Fibroblast of mammary gland (primary cell): ENCODE measurements at places on chromosomes 5 and 9.

GRCh38 chr9:8633784-8634183 is 834.2 kb upstream of the DMAC1 start:
- no peak for DNase-seq

DNA sequence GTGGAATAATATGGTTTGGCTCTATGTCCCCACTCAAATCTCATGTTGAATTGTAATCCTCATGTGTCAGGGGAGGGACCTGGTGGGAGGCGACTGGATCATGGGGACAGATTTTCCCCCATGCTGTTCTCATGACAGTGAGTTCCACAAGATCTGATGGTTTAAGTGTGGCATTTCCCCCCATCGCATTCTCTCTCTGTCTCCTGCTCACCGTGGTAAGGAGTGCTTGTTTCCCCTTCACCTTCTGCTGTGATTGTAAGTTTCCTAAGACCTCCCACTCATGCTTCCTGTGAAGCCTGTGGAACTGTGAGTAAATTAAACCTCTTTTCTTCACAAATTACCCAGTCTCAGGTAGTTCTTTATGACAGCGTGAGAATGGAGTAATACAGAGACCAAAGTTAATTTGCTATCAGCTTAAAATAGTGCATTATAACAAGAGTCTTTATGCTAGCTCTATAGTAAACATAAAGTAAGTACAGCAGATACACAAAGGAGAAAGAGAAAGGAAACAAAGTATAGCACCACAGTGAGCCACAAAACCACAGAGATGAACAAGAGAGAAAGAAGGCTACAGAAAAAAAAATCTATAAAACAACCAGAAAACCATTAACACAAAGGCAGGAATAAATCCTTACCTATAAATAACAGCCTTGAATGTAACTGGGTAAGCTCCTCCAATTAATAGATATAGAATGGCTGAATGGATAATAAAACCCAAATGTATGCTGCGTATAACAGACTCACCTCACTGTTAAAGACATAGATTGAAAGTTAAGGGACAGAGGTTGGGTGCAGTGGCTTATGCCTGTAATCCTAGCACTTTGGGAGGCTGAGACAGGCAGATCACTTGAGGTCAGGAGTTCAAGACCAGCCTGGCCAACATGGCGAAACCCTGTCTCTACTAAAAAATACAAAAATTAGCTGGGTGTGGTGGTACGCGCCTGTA is 39.7 kb downstream of the RAPGEF6 start:
- DNase-seq: no peak

- peak; percentile 49 for DNase-seq
Measured at GRCh38 chr5:140926443-140927227, 536 bp downstream of the PCDHAC1 start.

GRCh38 chr5:110823571-110823970 is 84.8 kb downstream of the SLC25A46 start:
- DNase-seq: no peak

GRCh38 chr5:35360671-35361070 is 130.4 kb upstream of the PRLR start:
- DNase-seq: no peak

GRCh38 chr5:173327948-173328843 is at the start of gene STC2:
Gene STC2, minus strand, starts transcription at chr5:173328414. Its CDS starts 221 bp downstream, at chr5:173328193.
- peak; percentile 47 for DNase-seq

DNA sequence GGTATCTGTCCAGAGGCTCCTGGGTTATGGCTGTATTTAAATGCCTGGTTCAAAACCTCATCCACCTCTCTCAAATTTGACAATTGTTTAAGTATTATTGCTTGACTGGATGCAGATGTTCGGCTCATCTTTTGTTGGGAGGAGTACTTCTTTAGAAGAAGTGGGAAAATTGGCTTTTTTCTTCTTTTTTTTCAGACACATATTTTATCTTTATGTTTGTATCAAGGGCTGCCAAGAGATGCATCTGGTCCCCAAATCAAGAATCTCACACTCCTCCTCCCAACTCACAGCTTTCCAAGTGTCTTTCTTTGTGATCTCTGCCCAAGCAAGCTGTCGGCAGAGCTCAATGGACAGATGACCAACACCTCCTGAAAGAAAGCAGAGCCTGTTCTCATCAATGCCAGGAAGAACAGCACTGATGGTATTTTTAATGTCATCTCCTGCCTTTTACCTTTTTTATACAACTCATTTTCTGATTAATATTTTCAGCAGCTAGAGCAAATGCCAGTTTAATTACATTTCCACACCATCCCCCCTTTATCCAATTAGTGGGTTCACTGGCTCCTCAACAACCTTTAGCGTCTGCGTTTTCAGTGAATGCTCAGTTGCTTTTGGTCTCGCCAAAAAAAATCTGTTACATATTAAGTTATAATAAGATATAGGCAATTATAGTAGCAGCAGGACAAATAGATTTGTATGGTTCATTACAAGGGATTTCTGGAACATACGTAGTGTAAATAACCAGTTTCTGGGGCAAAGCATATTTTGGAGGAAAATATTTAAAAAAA is 110.3 kb upstream of the SLIT3 start:
- no peak for DNase-seq

DNA sequence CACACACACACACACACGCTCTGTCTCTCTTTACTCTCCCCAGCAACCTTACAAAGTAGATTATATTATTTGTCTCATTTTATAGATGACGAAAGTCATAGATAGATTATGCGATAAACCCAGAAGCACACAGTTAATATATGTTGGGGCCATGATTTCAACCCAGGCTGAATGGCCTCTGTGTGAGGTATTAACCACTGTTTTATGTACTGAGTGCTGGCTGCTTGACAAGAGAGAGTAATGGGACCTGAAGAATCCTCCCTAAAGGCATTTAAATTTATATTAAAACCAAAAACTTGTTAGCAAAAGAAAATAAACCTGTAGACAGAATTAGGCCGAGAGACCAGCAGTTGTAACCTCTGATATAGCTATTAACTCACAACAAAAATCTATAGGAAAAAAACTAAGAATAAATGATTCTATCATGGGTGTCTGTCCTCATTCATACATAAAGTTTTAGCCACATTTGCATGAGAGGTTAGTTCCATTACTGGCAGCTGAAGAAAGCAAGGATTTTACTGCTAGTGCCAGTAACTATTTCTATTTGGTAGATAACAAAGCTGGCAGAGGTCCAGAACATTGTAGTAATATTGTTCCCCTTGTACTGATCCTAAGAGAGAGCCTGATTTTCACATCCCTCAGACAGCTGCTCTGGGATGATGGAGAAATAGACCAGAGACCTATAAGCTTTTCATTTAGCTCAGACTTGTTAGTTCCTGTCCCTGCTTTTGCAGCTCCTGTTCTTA is 250.9 kb downstream of the ADGRV1 start:
- no peak for DNase-seq

- peak; percentile 60 for DNase-seq
Measured at GRCh38 chr5:157596487-157596886, 20.9 kb upstream of the ADAM19 start.

- DNase-seq: no peak
Measured at GRCh38 chr5:173762930-173763329, 125.2 kb upstream of the CPEB4 start.

GRCh38 chr5:51172903-51173626 is 210.2 kb upstream of the ISL1 start:
- DNase-seq: no peak

GRCh38 chr9:129916707-129917106 is 81.4 kb downstream of the USP20 start:
- DNase-seq: no peak

- peak; percentile 89 for DNase-seq
Measured at GRCh38 chr5:95591490-95591901, 28.4 kb upstream of the GPR150 start.

DNA sequence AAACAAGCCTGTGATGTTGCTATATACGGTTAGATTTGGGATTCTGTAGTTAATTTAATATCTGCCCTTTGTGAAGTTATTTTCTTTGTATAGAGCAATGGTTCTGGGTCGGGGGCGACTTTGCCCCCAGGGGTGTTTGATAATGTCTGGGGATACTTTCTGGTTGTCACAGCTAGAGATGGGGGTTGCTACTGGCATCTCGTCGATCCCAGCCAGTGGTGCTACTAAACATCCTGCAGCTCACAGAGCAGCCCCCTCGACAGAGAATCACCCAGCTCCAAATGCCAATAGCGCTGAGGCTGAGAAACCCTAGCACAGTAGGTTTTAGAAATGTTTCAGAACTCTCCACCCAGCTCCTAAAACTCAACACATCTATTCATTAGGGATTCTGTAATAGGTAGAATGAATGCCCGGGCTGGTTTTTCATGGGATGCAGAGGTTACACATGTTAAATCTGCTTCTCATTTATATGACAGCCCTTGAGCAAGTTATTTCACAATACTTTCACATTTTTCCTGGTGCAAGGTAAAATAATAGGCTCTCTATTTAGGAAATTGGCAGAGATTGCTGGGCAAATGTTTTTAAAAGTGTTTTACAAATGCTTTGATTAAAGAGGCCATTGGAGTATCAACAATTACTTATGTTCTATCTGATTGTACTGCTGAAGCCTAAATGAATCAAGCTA is 75.2 kb upstream of the CTSL start:
- no peak for DNase-seq

- DNase-seq: no peak
Measured at GRCh38 chr9:86749161-86749893, 198.0 kb downstream of the GAS1 start.

DNA sequence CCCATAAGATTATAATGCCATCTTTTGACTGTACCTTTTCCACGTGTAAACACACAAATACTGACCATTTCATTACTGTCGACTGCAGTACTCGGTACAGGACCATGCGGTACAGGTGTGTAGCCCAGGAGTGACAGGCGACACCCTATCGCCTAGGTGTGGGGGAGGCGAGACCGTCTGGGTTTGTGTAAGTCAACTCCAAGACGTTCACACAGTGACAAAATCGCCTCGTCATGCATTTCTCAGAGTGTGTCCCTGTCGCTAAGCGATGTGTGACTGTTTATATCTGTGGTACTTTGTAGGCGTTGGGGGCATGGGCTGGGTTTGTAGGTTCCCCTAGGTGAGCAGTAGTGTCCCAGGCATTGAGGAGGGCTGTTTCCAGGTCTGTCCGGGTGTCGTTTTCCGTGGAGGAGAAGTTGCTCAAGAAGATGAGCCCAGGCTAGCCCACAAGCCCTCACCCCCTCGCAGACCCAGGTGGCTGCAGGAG is 20.3 kb downstream of the NEK6 start:
- DNase-seq: no peak

DNA sequence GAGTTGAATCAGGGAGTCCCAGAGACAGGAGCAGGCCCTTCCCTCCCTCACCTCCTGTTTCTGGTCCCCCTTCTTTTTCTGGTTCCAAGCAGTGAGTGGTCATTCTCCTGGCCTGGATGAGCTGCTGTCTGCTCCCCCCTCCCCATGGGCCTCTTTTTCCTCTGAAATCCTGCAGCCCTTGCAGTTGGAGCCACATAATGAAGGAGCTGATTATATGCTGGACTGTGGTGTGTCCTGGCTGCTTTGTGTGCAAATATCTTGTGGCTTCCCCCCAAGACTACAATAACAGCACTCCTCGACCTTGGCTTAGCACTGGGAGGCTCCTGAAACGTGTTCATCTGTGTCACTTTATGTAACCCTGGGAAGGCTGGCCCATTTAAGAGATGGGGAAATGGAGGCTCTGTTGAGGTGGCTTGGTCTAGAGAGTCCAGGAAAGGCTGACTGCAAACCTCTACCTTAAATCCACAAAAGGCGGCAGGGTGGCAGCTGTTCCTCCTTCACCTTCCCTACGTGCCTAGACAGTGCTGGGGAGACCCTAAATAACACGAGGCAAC is 69.2 kb downstream of the SH3PXD2B start:
- no peak for DNase-seq

DNA sequence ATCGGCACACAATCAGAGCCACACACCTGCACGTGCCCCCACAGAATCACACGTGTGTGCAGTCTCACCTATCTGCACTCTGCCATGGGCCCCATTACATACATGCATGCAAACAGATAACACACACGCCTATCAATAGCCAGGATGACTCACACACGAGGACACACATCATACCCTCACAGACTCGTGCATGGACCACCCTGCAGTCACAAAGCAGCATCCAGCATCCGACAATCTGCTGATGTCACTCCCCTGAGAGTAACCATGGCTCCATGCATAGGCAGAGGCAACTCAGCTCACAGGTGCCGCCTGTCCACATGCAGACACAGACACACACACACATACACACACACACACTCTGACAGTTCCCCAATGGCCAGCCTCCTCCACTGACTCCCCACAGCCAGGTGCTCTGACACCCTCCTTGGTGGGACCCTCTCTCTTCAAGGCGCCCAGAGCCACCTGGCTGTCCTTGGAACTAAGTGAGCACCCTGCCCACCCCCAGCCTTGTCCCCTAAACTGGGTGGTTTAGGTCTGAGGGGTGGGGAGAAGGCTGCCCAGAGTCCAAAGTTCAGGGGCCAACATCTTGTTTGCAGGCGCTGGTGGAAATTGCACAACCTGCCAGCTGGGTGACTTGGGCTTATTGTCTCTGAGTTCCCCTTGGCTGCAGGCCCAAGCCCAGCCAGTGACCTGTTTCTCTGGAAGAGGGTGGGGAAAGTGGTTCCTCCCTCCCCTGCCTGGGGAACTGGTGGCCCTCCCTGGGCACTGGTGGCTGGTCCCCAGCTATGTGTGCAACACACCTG is 34.6 kb upstream of the NEK6 start:
- peak; percentile 59 for DNase-seq

- peak; percentile 46 for DNase-seq
Measured at GRCh38 chr5:176365351-176366231, at the start of gene ARL10. Gene ARL10, plus strand, starts transcription at chr5:176365487. Its CDS starts 77 bp downstream, at chr5:176365564.

DNA sequence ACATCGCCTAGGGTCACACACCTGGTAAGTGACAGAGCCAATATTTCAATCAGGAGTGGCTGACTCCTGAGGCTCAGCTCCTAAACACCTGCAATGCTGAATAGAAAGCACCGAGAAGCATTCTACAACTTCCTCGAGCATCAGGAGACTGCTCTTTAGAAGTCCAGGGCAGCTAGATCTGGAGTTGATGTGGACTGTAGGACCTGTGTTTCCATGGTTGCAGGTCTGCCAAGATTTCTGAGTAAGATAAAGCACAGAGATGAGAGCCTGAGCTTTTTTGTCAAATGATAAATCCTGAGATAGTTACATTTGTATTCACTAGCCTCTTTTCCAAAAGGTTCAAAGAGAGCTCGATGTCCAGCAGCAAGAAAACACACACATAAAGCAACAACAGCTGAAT is 43.8 kb downstream of the YIPF5 start:
- no peak for DNase-seq

GRCh38 chr9:83342731-83343130 is 195.5 kb downstream of the FRMD3 start:
- no peak for DNase-seq

DNA sequence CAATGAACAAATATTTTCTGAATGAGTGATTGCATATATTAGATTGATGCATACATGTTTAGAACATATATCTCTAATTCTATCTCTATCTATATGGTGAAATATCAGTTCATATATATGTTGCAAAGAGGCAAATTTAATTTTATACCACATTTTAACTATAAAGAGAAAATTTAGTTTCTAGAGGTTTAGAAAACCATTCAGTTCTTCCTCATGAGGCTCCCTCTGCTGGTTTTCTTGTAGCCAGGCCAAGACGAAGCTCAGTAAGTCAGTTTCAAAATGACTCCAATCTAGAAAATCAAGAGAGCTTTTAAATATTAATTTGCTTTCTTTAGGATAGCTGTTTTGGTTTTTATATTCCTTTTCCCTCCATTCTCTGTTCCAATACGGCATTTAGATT is 312.1 kb downstream of the TMEM232 start:
- peak; percentile 24 for DNase-seq

GRCh38 chr5:151115272-151115905 is 34.6 kb upstream of the TNIP1 start:
- peak; percentile 52 for DNase-seq

GRCh38 chr9:81777482-81777881 is 88.1 kb upstream of the TLE1 start:
- DNase-seq: no peak

- no peak for DNase-seq
Measured at GRCh38 chr9:10048994-10049393, 563.8 kb downstream of the PTPRD start.
